ENCODE measurements at places on chromosomes 11 and 22.
A peak's percentile ranks its signal among the peaks of the same experiment; 100 is the strongest.

GRCh38 chr11:35192347-35192746 lies 53.4 kb downstream of the CD44 start:
- DNase-seq, result no peak

- no peak for DNase-seq
These were observed 1.8 kb upstream of the TBC1D10A start for GRCh38 chr22:30328466-30329049.

DNA sequence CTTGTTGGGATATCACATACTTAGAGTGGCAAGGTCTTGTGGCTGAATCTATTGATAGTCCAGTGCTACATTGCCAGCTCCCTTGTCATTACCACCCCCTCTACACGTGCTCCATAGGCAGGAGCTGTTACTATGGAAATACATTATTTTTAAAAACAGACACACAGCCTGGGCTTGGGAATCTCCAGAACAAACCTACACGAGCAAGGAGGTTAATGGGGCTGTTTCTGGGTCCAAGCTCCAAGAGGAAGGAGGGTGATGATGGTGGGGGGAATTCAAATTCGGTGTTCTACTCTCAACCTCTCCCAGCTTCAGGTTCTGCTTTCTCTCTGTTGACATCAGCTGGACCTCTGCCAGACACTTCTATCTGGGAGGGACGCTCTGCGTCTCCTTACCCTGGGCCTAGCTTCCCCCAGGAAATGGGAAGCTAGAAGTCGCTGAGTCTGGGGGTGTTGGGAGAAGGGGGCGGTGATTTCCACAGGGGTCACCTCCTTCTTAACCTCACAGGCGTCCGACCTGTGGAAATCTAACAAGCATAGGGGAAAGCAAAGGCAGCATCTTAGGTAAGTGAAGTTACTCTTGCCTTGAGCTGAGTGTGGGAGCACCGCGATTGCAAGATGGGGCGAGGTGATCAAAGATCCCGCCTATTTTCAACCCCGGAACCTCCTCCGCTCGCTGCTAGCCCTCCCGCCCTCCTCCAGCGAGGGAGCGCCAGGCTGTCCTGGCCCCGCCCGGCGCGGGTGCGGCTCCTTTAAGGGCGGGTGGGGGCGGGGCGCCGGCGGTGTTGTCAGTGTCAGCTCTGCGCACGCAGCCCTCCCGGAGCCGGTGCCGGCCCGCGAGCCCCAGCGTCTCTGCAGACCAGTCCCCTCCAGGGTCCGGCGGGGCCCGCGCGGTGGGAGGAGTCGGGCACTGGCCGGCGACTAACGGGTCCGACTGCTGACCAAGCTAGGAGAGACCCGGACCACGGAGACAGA lies at the start of gene C2CD2L:
Gene C2CD2L (plus strand): TSS at position 781 of the 974 bp plus-strand sequence. CDS start 398 bp downstream, outside the sequence.
- peak; percentile 74 for DNase-seq

GRCh38 chr11:73017024-73017751 lies 124.9 kb downstream of the FCHSD2 start:
- no peak for DNase-seq

- no peak for DNase-seq
These were observed 29.2 kb upstream of the DAGLA start for GRCh38 chr11:61650781-61651571.

- DNase-seq, result no peak
These were observed 38.4 kb downstream of the CD44 start for GRCh38 chr11:35177370-35177769.

DNA sequence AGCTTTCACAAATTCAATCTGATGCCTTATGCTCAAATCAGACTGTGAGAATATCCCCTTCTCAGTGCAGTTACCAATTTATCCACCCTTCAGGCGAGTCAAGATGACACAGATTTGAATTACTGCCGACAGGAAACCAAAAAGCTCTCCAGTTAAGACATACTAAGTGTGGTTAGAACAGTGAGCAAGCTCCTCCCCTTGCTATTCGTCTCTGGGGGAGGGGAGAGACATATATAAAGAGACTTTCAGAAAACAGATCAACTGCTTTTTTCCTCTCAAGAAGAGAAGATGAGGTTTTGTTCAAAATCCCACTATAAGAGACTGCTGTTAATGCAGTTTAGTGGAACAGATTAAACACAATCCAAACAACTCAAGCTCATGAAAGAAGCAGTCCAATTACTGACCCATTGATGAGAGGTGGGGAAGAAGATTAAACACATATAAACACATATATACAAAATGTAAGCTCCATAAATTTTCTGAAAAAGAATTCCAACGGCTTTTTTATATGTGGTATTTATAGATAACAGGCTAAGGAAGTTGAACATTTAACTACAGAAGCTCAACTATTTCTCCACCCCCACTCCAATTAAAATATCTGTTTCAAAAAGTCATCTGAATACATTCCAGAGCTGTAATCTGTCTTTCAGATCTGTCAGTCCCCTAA lies 102.7 kb downstream of the MRTFA start:
- DNase-seq, result no peak

DNA sequence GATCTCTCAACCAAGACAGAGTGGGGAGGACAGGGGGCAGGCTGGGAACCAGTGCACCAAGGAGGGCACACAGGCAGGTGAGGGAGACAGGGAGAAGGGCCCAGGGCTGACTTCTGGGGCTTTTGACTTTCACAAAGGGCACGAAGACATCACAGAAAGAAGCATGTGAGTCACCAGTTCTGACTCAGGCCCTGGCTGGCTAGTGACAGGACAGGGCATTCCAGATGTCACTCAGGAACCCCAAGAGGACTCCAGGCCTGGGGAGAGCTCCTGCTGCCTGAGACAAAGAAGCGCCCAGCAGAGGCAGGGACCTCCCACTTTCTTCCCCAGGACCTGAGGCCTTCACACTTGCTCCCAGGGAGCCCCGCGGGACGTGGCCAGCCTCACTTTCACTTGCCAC lies 497.2 kb downstream of the BUD13 start:
- DNase-seq, result no peak

- DNase-seq, result no peak
These were observed 18.1 kb upstream of the BDNF start for GRCh38 chr11:27718346-27718862.

- no peak for DNase-seq
These were observed 55.4 kb downstream of the LIF start for GRCh38 chr22:30191040-30191701.

- DNase-seq, result no peak
These were observed 12.9 kb downstream of the LRRC4C start for GRCh38 chr11:41446566-41446965.

GRCh38 chr22:26033071-26033470 lies 136.2 kb upstream of the SEZ6L start:
- DNase-seq, result no peak

GRCh38 chr11:86234831-86235461 lies 9.6 kb upstream of the EED start:
- no peak for DNase-seq

DNA sequence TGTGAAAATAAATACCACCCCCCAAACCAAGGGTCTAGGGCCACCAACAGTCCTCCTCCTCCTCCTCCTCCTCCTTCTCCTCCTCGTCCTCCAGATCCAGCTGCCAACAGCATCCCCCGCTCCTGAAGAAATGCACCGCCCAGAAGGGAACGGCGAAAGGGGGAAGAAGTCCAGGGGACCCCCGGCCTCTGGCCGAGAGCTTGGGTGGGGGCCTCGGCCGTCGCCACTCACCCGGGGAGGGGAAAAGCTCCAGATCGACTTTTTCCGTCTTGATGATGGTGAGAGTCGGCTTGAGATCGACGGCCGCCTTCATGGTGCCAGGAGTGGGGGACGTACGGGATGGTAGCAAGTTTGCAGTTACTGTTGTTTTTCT lies 65.7 kb downstream of the ETS1 start:
- no peak for DNase-seq

DNA sequence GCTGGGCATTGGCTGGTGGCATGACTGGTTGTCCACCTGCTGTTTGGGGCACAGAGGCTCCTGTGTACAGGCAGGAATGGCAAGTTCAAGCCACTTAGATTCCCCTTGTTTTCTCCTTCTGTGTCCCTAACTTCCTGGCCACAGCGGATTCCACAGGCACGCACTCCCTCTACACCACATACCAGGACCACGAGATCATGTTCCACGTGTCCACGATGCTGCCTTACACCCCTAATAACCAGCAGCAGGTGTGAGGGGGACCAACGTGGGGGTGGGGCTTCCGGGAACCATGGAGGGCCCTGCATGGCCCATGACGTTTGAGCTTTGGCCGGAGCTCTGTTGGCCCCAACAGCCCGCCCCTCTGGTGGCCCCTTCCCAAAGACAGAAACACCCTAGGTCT lies 7.8 kb downstream of the SIPA1 start:
- no peak for DNase-seq

Measured in stimulated activated CD4-positive, alpha-beta T cell treated with anti-CD3 and anti-CD28 coated beads, Interleukin-1b, Interleukin-23, amount 100 ng/mL, for 1 hour (primary cell).